Calu3 (cell line): ENCODE measurements at places on chromosomes 16 and 17. TPM values are rescaled to one million over a fixed set of nuclear protein-coding genes. Genes with fewer than 3 reads are reported as not detected.
A peak's percentile ranks its signal among the peaks of the same experiment; 100 is the strongest.

Gene DOC2A
- total RNA-seq = 18.0 and 19.9 TPM in 2 replicates

Gene CDRT15L2
- not detected in 2 replicates for total RNA-seq

Gene THOC6
- total RNA-seq = 50.8 and 54.4 TPM in 2 replicates

Gene KCNJ2
- total RNA-seq = not detected in 2 replicates

Gene ADAP2
- 2.1 TPM in 1 of 2 replicates, not detected in the other for total RNA-seq

Gene HGS
- 160 and 167 TPM in 2 replicates for total RNA-seq

Gene EIF5A
- total RNA-seq = 608 and 648 TPM in 2 replicates

Gene ST6GALNAC1
- total RNA-seq = 52.2 and 52.4 TPM in 2 replicates

Gene KIF2B
- not detected in 2 replicates for total RNA-seq

Gene PRAC1
- total RNA-seq = not detected in 2 replicates

Gene RAMP2
- not detected in 2 replicates for total RNA-seq

GRCh38 chr17:47273245-47273644 lies 19.6 kb downstream of the ITGB3 start:
- no peak for DNase-seq

GRCh38 chr17:57478478-57479250 lies 222.3 kb downstream of the MSI2 start:
- DNase-seq = no peak

GRCh38 chr17:77738751-77739531 lies 219.6 kb upstream of the TNRC6C start:
- DNase-seq = no peak

GRCh38 chr16:23836404-23837311 lies 875 bp downstream of the PRKCB start:
- DNase-seq = no peak

- DNase-seq = no peak
These were observed 16.7 kb upstream of the SLC12A3 start for GRCh38 chr16:56848029-56848936.

- DNase-seq = no peak
These were observed 8.2 kb downstream of the SYNGR2 start for GRCh38 chr17:78176548-78177025.

- no peak for DNase-seq
These were observed 16.2 kb downstream of the LUC7L start for GRCh38 chr16:212999-213398.

- peak; percentile 60 for DNase-seq
These were observed 113.1 kb downstream of the SNX29 start for GRCh38 chr16:12089492-12090150.

- no peak for DNase-seq
These were observed 10.7 kb downstream of the TACO1 start for GRCh38 chr17:63611354-63611753.

DNA sequence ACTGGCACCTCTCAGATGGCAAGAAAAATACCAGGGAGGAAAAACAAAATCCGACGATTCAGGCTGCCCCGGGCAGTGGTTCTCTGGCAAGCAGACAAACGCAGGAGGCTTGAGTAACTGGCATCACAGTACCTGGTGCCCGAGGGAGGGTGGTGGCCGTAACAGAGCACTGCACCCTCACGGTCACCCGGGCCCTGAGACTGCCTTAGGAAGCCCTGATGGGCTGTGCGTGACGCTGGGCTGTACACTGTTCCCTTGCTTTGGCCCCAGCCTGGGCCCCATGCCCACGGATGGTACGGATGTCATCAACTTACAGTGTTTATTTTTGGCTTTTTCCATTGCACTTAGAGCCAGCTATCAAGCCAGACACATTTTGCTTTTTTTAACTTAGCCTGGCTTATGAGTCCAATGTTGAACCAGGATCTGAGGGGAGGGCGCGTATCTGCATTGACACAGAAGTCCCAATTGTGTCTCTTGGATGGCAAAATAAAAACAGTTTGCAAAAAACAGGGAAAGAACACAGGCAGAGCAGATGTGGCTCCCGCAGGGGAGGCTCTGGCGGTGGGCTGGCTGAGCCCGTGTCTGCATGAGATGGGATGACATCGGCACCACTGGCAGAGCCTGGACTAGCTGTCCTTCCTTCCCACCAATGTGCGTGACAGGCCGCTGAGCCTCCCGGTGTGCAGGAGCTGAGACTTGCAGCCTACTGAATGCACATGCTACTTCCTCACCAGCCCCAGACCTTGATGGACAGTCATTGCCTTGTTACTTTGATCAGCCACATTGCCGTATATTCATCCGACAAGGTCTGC lies 287.7 kb downstream of the FOXL1 start:
- DNase-seq = peak; percentile 13

- DNase-seq = no peak
These were observed 24.0 kb downstream of the CEP295NL start for GRCh38 chr17:78878871-78879527.

DNA sequence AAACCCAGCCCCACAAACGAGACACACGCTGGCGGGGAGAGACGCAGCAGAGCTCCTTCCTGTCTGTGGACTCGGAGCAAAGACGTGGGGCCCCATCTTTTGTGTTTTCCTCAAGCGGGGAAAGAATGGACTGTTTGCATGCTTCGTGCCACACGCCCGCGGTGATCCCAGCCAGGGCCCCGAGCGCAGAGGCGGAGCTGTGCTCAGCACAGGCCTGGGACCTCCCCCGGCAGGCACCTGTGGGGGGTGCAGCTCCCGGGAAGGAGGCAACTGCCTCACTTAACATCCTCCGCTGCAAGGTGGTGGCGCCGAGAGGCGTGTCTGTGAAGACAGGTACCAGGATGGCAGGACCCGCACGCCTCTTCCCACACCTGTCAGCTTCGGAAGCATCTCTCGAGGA lies 19.1 kb downstream of the TRARG1 start:
- peak; percentile 6 for DNase-seq

DNA sequence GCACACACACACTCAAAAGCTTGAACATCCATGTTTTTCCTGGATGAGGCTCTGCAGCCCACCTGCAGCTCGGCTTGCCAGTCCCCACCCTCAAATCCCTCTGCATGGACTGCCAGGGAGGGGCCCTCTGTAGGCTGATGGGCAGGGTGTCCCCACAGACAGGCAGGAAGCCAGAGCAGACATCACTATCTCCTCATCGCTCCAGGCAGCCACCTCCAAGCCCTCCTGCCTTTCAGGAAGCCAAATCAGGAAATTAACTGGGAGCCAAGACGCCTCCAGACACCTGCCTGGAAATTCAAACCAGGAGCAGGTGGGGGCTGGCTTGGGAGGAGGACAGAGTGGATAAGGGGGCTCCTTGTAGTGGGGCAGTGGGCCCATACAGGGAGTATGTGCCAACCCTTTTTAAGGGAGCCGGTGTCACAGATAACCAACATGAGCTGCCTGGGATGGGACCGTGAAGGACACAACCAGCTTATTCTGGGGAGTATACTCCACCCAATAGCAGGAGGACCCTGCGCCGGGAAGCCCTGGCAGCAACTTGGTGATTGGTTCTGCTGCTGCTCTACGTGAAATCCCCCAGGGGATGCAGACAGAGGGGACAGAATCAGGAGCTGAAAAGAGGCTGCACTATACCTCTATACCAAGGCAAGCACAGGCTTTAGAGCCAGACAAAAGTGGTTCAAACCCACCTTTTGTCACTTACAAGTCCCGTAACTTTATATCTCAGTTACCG lies 139.1 kb downstream of the CCT6B start:
- no peak for DNase-seq

DNA sequence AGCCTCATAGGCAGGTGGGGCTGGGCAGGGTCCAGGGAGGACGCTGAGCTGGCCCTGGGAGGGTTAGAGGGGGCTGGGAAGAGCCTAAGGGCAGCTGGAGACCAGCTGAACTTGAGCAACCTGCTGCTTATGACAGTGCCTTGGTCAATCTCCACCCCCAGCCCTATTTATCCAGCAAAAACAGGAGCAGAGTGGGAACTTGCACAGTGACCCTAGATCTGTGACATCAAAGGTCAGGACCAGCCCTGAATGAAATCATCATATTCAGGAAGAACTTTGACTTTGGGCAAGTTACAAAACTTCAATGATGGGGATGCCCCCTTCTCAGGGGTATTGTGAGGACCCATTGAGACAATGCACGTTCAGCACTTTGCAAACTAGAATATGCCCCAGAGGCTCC lies 9.4 kb downstream of the CD300LF start:
- DNase-seq = no peak

DNA sequence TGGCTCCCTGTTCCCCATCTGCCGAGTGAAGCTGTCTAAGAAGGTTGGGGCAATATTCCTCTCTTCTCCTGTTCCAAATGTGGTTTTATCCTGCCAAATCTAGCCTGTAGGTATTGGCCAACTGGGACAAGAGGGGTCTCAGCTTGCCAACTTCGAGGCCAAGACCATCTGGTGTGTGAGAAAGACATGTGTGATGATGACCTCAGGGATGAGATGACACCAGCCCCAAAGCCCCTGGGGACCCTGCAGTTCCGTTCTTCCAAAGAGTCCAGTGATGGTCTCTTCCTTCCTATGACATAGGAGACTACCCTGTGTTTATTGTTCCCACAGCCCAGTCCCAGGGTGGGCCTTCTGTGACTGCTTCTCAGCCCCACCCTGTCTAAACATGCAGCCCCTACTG lies 34.8 kb upstream of the ADAMTS18 start:
- no peak for DNase-seq

DNA sequence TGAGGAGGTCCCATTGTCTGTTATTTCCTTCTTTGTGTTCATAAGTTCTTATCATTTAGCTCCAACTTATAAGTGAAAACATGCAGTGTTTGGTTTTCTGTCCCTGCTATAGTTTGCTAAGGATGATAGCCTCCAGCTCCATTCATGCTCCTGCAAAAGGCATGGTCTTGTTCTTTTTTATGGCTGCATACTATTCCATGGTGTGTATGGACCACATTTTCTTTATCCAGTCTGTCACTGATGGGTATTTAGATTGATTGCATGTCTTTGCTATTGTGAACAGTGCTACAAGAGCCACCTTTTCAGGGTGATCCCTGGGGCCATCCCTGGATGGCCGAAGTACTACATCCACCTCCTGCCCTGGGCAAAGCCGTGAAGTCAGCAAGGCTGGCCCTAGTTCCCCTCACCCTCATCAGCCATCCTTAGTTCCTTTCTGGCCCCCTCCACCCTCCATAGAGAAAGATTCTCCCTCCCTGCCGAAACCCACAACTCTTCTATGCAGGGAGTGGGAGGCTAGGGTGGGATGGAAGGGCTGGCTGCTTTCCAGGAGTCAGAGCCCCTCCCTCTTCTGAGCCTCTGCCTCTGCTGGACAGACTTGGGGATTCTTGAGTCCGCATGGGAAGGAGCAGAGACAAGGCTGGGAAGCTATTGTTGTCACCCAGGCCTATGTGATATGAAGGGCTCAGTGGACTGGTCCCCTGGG lies 8.3 kb downstream of the MT1X start:
- no peak for DNase-seq

DNA sequence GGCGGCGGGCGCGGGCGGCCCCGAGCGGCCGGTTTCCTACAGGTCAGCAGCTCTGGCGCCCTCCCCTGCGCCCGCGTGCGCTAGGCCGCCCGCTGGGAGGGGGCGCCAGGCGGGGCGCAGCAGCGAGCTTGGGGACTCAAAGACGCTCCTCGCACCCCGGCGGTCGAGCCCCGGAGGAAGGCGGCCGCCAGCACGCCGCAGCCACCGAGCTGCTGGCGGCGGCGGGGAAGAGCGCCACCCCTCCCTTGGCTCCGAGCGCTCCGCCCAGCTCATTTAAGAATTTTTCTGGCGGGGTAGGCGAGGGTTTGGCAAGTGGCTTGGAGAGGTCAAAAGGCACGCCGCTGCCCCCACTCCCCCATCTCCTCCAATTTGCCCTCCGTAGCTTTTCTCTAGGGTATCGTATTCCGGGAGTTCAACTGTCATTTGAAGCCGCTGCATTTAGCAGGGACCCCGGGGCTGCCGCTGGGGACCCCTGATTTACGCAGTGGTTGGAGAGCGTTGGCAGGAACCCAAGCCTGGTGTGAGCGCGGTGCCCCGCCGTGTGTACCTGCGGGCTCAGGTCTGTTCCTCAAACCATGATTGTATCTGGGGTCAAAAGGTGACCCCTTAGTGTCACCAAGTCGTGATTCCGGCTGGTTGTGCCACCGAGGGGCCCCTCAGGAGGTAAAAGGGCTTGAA lies 59.5 kb upstream of the GSE1 start:
- DNase-seq = peak; percentile 68

GRCh38 chr17:12445331-12445730 lies 220.4 kb upstream of the MYOCD start:
- DNase-seq = no peak

GRCh38 chr16:56743840-56744239 lies 13.9 kb downstream of the NUP93 start:
- no peak for DNase-seq

- DNase-seq = no peak
These were observed 2.7 kb upstream of the ZP2 start for GRCh38 chr16:21214086-21214485.

DNA sequence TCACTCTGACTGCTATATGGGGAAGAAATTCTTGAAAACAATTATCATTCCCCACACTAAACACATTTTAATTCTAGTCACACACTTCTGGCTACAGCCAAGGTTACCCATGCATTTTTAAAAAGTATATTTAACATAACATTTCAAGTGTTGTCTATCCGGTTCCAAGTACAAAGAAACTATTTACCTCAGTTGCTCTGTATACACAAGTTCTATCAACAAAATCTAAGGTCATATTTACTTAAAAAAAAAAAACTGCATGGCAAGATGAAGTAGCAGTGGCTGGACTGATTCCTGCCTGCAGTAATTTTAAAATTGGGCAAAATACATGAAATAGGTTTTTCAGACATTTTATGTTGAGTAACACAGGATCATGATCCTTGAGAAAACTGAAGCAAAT lies 155.9 kb upstream of the TOM1L1 start:
- DNase-seq = no peak

DNA sequence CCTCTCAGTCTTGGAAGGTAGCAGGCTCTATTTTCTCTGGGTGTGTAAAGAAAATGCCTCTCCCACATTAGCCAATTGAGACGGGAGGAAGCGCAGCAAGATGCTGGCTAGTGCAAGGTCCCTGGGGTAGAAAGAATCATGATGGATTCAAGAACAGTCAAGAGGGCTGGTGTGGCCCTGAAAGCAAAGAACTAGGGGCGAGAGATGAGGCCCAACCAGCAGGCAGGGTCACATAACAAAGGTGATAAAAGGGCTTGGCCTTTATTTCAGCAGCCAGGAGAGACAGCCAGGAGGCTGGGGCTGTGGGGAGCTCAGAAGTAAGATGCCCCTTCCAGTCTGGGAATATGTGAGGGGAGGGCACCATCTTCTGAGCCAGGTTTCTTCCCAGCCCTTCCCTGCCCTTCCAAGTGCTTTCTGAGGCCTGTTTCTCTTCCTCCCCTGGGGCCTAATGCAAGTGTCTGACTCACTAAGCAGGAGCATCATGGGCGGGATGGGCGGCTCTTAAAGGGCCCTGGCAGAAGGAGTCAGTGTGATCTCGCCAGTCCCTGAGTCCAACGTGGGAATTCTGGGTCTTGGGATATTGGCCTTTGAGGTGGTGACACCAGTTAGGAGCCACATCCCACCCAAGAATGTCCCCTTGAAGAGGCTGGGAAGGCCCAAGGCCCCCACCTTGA lies 3.9 kb upstream of the NLRC5 start:
- peak; percentile 44 for DNase-seq

DNA sequence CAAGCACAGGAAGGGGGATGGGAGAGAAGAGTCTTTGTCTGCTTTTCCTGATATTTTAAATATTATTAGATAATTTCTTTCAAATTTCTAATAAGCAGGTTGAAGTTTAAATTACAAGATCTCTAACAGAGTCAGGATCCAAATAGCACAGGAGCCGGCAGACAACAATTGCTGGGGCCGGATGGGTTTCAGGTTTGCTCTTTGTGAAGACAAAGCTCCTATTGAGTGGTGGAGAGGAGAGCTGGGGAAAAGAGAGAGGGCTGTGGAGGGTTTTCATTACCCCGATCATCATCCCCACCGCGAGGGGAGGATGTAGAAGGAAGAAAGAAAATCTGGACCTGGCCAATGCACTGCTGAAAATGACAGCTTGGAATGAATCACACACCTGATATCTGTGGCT lies 197.3 kb downstream of the SOX9 start:
- no peak for DNase-seq
